IPS DF 6.9 (cell line): ENCODE measurements at places on chromosomes 2 and 18.

DNA sequence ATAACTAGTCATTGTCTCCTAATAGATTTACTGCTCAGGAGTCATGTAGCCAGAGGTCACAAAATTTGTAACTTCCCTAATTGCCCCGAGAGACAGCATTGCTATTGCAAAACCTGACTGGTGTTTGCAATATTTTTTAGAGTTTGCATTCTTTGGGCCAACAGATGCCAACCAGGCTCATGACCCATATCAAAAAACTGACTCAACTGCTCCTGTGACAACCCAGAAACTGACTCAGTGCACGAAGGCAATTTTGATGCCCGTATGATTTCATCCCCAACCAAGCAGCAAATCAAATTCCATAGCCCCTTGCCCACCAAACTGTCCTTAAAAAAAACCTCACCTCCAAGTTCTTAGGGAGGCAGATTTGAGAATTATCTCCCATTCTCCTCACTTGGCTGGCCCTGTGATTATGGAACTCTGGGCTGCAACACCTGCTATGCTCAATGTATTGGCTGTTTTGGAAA lies 951.3 kb downstream of the TSN start:
- DNase-seq = no peak

DNA sequence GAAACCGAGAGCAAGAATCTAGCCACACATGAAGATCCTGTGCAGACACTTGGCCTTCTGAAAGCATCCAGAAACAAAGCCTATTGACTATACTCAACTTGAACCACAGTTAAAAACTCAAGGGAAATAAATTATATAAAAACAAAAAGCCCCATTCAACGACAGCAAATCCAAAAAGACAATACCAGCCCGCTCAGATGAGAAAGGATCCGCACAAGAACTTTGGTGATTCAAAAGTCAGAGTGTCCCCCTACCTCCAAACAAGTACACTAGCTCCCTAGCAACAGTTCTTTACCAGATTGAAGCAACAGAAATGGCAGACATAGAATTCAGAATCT lies 163.2 kb downstream of the WDPCP start:
- DNase-seq = no peak

DNA sequence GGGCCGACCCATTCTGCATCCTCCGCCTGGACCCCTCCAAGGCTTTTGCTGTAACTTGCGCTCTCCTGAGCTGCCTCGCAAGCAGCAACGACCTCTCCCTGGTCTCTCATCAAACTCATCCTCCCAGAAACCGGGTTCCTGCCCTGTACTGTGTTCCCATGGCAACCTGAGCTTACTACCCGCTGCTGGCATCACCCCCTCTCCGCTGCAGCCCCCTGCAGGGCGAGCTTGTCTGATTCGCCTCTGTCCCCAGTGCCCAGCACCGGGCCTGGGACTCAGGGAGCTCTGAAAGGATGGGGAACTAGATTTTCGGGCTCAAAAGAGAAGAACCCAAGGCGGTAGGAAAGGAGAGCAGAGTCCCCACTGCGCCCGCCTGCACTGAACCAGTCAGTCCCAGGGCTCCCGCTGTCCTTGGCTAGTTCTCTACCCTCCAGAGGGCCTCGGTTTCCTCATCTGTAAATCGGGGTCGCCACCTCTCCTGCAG lies 463 bp downstream of the HS1BP3 start:
- DNase-seq = no peak

- DNase-seq = no peak
Measured at GRCh38 chr2:160505256-160505655, 11.6 kb upstream of the RBMS1 start.

DNA sequence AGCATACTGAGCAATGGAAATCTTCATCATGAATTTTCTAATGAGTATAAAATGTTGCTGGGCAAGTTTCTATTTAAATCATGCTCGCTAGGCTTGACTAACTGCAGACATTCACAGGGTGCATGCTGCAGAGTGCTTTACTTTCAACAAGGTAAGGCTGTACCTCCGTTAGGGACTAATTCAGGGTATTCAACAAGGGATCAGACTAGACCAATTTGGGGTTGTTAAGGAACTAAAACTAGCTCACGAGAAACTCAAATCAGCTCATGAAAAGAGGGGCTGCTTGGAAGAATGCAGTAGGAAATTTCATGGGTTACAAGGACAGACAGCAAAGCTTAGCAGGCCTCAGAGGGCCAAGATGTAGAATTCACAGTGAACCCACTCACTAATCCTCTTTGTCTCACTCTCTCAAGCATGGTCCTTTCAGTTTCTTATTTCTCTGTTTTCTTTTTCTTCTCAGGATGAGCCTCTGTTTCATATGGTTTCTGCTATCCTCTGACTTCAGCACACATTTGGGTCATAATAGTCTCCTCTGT lies 2.2 kb downstream of the MYO3B start:
- DNase-seq = no peak

- DNase-seq = no peak
Measured at GRCh38 chr2:240925568-240926515, 19.7 kb downstream of the CROCC2 start.

GRCh38 chr18:48942554-48943261 lies 8.1 kb downstream of the SMAD7 start:
- DNase-seq = no peak

- DNase-seq = no peak
Measured at GRCh38 chr2:165328272-165328671, 89.1 kb downstream of the SCN2A start.

DNA sequence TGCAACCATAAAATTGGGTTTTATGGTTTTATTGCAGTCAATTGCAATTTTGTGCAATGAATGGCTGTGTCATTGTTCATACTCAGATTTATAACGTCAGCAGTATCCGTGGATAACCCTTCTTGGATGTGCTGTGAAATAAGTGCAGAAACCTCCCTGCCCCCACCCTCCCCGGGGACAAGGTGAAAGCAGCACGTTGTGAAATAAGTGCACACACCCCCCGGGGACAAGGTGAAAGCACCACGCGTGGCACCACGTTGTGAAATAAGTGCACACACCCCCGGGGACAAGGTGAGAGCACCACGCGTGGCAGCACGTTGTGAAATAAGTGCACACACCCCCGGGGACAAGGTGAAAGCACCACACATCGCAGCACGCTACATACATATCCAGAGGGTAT lies 93.6 kb upstream of the NFATC1 start:
- no peak for DNase-seq

DNA sequence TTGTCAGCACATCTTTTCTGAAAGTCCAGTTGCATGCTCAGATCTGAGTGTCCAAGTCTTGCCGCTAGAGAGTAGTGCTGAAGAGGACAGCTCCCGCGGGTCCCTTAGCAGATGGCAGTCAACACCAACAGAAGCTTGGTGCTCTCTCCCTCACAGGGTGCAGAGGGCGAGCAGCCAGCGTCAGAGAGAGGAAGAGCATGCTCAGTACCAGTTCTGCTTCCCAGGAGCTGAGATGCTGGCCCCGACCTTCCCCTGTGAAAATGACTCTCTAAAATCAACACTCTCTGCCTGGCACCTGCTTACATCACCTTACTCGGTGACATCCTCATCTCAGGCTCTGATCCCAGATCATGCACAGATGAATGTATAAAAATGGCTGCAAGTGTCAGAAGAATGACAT lies 86.0 kb upstream of the TWIST2 start:
- no peak for DNase-seq

- DNase-seq = no peak
Measured at GRCh38 chr18:60149316-60149715, 223.3 kb downstream of the MC4R start.

GRCh38 chr18:68467957-68468356 lies 247.0 kb downstream of the TMX3 start:
- no peak for DNase-seq

DNA sequence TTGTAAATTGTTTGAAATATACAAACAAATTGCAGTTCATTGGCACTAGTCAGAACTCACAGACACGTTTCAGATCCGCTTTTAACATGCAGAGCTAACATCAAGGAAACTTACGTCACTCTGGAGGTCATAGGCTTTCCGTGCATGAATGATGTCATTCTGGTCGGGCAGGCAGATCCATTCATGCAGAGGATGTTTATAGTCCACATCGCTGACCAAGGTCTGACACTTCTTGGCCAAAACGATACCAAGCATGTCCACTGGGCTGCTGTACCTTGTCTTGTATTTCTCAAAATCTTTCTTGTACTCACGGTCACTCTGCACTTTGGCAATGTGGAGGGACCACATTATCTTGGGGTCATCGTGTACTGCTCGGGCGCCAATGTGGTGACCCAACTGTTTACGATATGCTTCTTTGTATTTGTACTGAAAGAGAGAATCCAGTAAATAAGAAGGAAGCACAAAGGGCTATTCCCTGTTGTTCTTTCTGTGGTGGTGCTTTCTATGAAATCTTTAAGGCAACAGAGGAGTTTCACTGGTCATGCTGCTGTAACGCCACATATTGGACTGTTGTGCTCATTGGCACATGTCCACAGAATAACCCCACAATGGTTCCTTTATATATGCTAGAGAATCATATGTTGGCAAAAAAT lies 114.8 kb downstream of the NEB start:
- DNase-seq = no peak
